Activated naive CD4-positive, alpha-beta T cell treated with anti-CD3 and anti-CD28 coated beads, Interleukin-2, amount 10 ng/mL, durations not matched to agents 7 days and 5 days (primary cell): ENCODE measurements at places on chromosomes 6 and 20.

- no peak for DNase-seq
Measured at GRCh38 chr6:142542704-142543233, 241.0 kb downstream of the ADGRG6 start.

DNA sequence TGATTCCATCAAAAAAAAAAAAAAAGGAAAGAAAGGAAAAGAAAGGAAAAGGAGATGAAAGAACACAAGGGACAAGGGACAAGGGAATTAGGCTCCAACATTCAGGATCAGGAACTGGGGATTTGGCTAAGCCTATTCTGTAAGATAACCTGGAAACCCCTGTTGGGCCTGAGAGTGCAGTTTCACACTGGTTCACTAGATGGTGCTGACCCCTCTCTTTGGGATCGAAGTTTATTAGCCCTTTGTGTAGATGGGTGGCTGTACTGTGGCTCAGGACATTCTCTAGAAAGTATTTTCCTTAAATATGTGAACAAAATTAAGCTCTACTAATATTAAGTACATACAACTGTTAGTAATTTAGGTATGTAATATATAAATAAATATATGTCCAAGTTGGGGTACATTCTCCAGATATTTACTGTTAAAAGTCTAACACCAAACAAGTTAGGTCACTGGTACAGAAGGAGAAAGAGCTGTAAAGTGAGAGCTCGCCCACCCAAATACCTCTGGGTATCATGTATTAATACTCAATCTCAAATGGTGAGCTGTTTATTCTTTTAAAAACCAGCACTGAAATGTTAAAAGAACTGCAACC is 6.3 kb downstream of the OR2A4 start:
- peak; percentile 35 for DNase-seq

DNA sequence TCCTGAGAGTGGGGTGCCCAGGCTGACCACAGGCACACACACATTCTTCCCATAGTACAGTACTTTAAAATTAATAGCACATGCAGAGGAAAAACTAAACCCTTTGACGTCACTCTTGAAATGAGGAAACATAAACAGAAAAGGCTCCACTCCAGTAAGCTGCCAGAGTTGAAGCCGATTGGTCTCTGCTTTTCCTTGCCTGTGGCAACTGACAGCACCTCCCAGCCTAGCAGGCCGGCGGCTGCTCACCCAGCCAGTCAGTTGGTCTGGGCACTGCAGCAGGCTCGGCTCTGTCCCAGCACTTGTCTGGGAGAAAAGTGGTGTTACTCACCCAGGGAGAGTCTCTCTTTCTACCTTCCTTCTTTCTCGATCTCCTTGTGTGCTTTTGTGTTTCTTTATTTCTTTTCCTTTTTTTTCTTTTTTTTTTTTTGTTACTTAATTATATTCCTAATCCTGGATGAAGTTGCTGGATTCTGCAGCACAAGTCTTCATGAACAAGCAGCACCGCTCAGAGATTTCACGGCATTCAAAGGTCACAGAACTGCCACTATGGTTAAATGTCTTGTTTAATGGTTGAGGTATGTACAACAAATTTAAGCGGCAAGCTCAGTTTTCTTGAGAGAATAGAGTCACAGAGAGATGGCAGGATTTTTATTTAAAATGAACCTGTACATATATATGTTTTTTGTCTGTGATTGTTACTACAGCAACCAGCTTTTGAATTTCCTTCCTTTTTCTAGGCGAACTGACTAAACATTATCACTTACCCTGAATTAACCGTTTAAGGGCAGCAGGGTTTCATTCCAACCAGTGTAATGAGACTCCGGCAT is at the start of gene PDE7B:
Gene PDE7B, plus strand, starts transcription at position 260 of the 830 bp plus-strand sequence.
- DNase-seq: peak; percentile 66

GRCh38 chr6:159467473-159468041 is 225.5 kb downstream of the SOD2 start:
- DNase-seq: no peak
